Skin of body (tissue), 3 donors: ENCODE measurements at places on chromosomes 1 and 21. TPM values are rescaled to one million over a fixed set of nuclear protein-coding genes. Genes with fewer than 3 reads are reported as not detected.
A peak's percentile ranks its signal among the peaks of the same experiment; 100 is the strongest.

The KCNA2 gene
- 0.79 TPM for total RNA-seq

The XCL2 gene
- not detected for total RNA-seq

The DDAH1 gene
- total RNA-seq, result 20.7 TPM

The GRIK3 gene
- 0.59 TPM for total RNA-seq

The OR14K1 gene
- total RNA-seq, result not detected

- no peak for DNase-seq
These were observed 66.1 kb downstream of the EPS15 start for GRCh38 chr1:51453010-51453409.

DNA sequence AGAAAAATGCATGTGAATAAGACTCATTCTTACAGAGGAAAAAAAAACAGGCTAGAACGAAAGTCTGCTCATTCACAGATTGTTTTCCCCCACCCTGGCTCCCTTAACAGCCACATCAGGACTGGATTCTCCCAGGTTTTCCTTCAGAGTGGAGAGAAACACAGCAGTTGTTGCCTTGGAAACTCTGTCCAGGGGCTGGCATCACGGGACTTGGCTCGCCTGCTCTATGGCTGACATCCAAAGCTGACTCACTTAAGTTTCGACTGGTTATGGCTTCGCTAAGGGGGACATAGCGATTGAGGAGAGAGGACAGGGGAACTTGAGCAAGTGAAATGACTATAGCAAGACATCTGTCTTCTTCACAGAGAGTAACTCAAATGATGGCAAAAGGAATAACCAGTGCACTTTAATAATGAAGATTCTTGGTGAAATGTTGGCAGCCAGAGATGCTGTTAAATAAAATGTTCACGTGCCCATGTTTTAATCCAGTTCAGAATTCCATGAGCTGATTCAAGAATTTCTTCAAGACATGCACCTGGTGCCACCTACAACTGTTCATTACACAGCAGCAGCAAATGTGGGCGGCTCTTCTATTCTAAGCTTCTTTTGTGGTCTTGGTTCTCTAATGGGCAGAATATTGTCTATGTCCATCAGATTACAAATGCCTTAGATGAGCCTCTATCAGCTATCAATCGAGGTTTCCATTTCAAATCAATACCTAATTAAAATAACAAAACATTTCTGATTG, 21.8 kb downstream of the MIS18A start:
- peak; percentile 92 for DNase-seq

DNA sequence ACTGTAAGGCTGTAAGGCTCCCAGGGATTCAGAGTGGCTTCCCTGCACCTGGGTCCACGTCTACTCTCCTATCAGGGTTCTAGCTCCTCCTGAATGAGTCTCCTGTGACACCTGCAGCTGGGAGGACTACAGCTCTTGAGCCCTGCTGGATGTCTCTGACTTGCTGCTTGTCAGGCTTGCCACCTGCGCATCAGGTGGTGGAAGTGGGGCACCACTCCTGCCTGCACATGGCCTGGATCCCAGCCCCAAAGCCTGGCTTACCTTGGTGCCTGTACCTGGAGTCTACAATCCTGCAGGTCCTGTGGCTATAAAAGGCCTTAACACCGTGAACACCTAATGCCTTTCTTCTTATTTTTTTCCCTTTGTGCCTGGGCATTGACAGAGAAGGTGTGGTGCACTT, 82.2 kb downstream of the FAM78B start:
- DNase-seq, result no peak

DNA sequence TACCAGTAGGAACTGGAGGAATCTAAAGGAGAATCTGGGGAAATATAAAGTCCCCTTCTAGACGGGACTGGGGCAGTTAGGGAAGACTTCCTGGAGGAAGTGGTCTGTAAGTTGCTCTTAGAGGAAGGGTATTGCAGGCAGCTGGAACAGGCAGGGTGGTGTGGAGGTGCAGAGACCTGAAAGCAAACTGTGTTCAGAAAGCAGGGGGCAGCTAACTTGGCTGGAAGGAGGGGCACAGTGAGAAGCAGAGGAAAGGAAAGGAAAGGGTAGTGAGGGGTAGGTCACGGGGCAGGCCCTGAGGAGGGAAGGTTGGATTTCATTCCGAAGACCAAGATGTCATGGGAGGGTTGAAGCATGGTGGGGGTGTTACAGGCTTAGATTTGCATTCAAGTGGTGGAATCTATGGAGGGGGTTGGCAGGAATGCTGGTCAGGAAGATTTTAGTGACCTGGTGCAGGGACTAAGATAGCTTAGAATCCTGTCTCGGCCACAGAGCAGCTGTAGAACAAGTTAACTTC, 240.7 kb downstream of the FOXD2 start:
- DNase-seq, result no peak

DNA sequence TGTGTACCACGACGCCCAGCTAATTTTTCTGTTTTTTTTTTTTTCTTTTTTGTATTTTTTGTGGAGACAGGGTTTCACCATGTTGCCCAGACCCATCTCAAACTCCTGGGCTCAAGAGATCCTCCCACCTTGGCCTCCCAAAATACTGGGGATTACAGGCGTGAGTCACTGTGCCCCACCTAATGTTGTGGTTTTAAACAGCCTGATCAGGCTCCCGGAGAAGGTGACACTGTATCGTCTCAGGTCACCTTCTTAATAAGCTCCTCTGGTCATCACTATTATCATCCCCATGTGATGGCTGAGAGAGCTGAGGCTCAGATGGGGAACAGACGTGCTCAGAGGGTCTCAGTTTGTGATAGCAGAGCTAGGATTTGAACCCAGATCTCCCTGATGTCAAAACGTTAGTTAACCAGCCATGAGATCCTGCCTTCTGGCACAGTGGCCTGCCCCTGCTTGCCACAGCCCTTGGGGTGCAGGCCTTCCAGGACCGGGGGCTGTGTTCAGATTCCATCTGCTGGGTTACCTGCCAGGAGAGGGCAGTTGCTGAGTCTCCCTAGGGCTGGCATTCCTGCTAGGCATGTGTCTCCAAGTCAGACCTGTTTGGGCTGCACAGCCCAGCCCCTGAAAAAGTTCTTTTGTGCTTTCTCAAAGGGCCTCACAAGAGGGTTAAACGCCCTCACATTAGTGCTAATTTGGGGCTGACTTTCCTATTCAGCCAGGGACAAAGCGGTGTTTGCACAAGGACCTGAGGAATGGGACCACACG, 32.7 kb upstream of the GRHL3 start:
- no peak for DNase-seq

- DNase-seq, result no peak
These were observed 139.1 kb downstream of the PEX14 start for GRCh38 chr1:10613861-10614260.

DNA sequence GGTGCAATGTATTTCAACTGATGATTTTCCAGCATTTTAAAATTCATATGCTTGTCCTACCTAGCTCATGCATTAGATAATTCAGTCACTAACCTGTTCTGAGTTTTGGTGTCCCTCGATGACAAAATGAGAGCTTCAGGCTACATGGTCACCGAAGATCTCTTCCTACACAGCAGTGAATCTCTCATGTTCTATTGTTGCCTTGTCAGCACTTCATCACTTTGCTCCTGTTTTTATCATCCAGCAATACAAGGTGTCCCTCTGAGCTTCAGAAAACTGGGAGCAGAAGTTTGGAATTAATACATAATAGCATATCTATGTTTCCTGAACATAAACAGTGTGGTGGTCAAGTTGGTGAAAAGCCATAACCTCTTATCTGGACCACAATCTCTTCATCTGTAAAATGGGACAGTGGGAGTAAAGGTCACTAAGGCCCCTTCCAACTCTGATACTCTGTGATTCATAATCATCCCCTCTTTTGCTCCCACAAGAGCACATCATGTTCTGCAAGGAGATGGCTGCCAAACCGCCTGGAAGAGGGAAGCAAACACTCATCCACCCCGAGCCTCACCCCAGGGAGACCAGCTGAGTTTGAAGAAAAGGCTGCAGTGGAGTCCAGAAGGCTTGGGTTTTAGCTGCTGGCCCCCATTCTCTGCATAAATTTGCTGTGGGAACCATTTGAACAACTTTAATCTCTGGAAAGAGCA, 137.9 kb upstream of the F3 start:
- no peak for DNase-seq

DNA sequence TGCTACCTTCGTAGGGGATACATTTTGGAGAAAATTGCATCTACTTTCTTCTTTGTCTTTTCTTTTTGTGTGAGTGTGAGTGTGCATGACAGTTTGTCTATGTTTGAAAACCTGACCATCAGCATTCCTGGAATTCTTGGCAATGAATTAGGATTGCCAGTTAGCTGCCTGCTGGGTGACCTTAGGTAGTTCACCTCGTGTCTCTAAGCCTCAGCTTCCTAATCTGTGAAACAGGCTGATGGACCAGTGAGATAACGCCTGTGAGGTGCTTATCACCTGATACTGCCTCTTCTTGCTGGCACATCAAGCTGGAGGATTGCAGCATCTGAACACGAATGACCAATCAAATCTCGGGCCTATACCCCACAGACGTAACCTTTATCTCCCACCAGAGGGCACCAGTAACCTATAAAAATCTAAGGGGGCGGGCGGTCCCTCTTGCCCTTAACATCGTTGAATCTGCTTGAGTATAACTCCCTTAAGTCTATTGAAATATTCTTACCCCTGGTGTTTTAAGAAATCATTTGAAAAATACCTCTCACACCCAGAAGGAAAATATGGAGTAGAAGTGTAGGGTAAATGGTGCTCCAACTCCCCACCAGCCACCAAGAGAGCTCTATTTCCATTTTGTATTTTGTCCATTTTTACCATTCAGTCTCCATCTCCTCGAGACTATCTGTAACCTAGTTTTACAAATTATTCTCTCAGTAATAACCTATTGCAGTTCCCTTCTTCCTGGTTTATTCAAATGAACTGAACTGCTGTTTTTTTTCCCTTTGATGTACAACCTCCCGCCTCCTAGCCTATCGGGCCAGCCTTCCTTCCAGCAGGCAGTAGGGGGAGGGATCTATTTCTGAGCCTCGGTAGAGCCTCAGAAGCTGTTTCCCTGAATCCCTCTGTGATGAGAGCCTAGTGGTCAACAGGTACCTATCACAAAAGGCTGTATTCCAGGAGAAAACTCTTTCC, 49.7 kb downstream of the MDM4 start:
- DNase-seq, result peak; percentile 50

GRCh38 chr1:99228153-99228552, 36.1 kb upstream of the PLPPR4 start:
- DNase-seq, result no peak

GRCh38 chr1:30315185-30315960, 408.0 kb downstream of the MATN1 start:
- DNase-seq, result no peak

- peak; percentile 32 for DNase-seq
These were observed 908.2 kb upstream of the ADGRL2 start for GRCh38 chr1:80892539-80892938.

DNA sequence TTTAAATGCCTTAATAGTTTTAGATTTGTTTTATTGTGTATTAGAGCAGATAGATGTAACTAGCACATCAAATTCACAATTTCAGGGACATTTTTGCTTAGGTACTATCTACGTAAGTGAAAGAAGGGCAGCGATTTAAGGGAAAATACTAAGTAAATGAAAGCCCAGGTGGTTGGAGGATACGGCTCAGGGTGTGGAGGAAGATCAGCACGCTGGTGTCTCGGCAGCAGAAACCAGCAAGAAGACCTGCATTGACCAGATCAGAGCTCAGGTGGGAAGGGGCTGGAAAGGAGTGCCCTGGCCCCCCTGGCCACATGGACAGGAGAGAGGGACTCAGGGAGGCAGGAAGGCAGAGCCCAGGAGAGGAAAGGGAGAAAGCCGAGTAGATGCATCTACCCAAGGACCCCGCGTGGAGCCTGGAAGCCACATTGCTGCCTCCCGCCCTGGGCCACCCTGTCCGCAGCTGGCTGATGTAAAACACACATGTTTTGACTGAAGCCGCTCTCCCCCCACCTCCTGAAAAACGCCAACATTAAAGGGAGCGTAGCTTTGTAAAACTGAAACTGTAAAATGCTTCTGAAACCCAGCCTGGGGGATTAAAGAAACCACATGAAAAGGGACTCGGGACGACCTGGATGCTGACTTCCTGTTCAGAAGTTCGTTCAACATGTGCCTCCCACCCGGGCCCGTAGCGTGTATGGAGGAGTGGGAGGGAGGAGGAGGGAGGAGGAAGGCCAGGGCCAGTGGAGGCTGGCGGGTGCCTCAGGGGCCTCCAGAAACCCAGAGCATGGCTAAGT, 72.6 kb upstream of the TARDBP start:
- DNase-seq, result peak; percentile 58

- no peak for DNase-seq
These were observed 19.6 kb downstream of the EDN2 start for GRCh38 chr1:41464885-41465284.

DNA sequence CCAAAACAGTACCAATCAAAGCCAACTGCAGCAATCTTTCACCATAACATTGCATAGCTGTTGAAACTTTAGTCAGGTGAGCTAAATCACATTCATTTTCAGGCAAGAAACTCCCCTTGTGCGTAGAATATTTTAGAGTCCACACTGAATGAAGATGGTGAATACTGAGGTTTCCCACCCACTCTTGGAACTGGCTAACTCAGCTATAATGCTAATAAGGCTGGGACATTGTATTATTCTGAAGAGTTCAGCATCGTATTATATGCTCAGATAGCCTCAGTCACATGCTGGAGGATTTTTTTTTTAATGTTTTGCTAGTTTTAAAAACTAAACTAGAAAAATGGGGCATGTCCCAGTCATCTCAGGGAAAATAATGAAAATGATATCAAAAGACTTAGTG, 352.3 kb upstream of the FMN2 start:
- DNase-seq, result no peak
